ENCODE measurements at places on chromosomes 3 and 15. TPM values are rescaled to one million over a fixed set of nuclear protein-coding genes. Genes with fewer than 3 reads are reported as not detected.

GRCh38 chr15:100373120-100373896 lies 31.5 kb upstream of the ADAMTS17 start:
- DNase-seq: no peak

DNA sequence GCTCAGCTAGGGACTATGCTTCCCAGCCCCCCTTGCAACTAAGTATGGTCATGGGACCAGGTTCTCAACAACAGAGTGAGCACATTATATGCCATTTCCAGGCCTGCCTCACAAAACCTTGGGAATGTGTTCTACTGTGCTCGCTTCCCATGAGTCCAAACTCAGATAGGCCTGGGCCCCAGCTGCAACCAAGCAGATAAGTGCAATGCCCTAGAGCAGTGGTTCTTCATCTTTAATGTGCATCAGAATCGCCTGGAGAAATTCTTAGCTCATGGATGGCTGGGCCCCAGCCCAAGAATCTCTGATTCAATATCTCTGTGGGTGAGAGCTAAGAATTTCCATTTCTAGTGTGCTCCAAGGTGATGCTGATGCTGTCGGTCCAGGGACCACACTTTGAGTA lies 27.5 kb upstream of the TBC1D21 start:
- peak; percentile 33 for DNase-seq

- no peak for DNase-seq
Measured at GRCh38 chr3:144055604-144056003, 84.0 kb downstream of the DIPK2A start.

DNA sequence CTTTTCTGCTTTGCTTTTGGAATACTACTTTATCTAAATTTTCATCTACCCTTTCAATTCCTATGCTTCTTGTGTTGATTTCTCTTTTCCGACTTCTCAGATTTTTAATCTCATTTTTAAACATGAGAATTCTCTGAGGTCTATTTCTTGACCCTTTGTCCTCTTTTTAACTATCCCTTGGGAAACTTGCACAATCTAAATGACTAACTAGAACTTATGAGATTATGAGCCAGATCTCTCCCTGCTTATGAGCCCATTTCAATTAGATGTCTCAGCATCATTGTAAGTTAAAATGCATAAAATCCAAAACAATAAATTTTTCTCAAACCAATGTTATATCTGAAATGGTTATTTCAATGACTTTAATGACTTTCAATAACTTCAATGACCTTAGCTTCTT lies 296.9 kb upstream of the AGTR1 start:
- no peak for DNase-seq

Gene PCYT1A
- 97.9 TPM for total RNA-seq
